ENCODE measurements at places on chromosomes 1 and 21.

DNA sequence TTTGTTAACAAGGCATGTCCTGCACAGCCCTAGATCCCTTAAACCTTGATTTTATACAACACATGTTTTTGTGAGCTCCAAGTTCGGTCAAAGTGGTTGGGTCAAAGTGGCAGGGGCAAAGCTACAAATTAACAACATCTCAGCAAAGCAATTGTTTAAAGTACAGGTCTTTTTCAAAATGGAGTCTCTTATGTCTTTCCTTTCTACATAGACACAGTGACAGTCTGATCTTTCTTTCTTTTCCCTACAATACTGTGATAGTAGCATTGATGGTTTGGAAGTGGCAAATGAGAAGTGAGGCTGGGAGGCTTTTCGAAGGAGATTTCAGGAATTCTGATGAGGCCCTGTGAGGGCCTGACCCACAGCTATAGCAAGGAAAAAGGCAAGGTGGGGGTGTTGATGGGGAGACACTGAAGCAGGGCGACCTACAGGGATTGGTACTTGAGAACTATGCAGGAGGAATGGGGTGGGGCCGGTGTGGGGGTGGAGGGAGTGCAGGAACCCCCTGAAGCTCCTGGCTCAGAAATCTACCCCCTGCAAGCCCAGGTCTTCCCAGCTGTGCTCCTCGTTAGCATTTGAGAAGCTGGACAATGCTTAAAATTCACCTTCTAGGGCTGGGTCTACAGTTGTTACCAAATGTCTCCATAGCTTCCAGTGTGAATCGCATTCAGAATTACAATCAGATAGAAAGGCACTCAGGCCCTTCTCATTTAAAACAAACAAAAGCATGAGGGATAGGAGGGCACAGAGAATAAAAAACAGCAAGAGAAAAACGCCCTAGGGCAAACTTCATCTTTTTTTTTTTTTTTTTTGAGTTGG, 102.6 kb upstream of the PPM1J start:
- no peak for DNase-seq

DNA sequence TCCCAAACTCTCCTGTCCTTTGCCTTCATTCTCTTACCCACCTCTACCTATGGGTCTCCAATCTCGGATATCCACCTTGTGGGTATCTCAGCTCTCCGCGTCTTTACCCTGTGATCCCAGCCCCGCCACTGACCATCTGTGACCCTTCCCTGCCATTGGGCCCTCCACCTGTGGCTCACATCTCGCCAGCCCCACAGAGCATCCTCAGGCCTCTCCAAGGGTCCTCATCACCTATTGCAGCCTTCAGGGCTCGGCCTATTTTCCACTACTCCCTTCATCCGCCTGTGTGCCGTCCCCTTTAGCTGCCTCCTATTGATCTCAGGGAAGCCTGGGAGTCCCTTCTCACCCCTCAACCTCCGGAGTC, 11.1 kb downstream of the BCAN start:
- no peak for DNase-seq

GRCh38 chr1:220371324-220371723, 99.1 kb upstream of the RAB3GAP2 start:
- no peak for DNase-seq

DNA sequence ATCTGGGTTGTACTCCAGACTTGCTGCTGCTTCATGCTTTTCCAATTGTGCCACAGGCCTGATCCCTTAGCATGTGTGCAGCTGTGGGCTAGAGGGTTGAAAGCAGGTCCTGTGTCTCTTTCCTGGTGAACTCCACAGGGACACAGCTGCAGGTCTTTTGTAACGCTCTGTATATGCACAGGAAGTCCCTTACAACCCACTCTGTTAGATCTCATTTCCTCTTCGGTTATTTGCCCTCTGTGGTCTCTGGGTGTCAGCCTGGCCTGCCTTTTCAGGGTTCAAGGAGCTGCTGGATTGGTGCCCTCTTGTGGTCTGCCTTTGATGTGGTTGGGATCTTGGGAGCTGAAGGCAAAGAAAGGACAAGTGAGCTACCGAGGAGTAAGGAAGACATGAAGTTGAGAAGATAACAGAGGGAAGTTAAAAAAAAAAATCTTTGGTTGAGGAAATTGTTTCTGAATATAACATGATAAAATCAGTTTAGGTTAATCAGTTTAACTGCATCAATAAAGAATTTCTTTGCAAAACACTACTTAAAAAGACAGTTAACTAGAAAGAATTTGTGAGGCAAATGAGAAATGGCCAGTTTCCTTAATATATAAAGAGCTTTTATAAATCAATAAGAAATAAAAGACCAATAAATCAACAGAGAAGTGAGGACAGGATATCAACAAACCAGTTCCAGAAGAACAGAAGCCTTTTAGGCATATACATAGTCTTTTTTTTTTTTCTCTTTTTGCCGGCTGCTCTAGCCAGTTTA, 44.1 kb downstream of the UCK2 start:
- DNase-seq, result peak; percentile 76

- DNase-seq, result peak; percentile 76
These were observed 13.3 kb downstream of the TRIM11 start for GRCh38 chr1:228393268-228393701.

- DNase-seq, result no peak
These were observed 49.3 kb upstream of the TARBP1 start for GRCh38 chr1:234528074-234528865.

- DNase-seq, result no peak
These were observed 7.6 kb upstream of the S100A11 start for GRCh38 chr1:152044386-152044785.

GRCh38 chr1:211613108-211613947, 34.4 kb upstream of the SLC30A1 start:
- peak; percentile 79 for DNase-seq

DNA sequence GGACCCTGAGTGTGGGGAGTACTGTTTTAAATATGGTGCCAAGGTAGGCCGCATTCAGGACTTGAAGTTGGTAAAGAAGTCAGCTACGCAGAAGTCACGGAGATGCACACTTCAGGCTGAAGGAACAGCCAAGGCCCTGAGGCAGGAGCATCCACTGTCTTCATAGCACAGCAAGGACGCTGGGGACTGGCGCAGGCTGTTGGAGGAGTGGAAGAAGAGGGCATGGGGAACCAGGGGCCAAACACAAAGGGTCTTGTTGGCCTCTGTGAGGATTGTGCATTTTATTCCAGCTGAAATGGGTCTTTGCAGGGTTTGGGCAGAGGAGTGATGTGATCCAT, 16.6 kb downstream of the DNAJC16 start:
- DNase-seq, result peak; percentile 30

DNA sequence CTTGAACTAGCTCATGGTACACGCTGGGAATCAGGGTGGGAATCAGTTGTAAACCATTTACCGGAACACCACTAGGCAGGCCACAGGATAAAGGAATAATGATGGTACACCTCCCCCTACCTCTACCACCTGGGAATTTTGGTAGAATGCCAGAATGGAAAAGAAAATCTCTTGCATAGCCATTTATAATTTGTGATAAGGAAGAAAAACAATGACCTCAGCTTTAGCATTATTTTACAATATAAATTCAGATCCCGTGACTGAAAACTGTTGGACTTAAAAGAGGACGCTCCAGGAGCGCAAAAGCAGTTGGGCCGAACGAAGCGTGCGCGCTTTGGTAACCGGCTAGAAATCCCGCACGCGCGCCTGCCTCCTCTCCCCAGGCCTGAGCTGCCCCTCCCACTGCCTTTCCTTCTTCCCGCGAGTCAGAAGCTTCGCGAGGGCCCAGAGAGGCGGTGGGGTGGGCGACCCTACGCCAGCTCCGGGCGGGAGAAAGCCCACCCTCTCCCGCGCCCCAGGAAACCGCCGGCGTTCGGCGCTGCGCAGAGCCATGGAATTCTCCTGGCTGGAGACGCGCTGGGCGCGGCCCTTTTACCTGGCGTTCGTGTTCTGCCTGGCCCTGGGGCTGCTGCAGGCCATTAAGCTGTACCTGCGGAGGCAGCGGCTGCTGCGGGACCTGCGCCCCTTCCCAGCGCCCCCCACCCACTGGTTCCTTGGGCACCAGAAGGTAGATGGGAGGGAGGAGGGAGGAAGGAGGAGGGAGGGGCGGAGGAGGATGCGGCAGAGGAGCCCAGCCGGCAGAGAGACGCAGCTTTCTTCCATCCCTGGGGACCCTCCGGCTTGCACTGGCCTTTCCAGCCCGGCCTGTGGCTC, at the start of gene CYP4X1:
Gene CYP4X1, plus strand, starts transcription at position 402 of the 873 bp plus-strand sequence. Its CDS starts 149 bp downstream, at position 551.
- DNase-seq, result peak; percentile 72
